ENCODE measurements at places on chromosomes 16 and 17.

GRCh38 chr16:30430428-30430970 lies 669 bp upstream of the DCTPP1 start:
- no peak for DNase-seq

- DNase-seq = no peak
Measured at GRCh38 chr17:1796800-1797199, 32.9 kb downstream of the SMYD4 start.

- DNase-seq = no peak
Measured at GRCh38 chr17:29590411-29591145, 1.1 kb upstream of the GIT1 start.

DNA sequence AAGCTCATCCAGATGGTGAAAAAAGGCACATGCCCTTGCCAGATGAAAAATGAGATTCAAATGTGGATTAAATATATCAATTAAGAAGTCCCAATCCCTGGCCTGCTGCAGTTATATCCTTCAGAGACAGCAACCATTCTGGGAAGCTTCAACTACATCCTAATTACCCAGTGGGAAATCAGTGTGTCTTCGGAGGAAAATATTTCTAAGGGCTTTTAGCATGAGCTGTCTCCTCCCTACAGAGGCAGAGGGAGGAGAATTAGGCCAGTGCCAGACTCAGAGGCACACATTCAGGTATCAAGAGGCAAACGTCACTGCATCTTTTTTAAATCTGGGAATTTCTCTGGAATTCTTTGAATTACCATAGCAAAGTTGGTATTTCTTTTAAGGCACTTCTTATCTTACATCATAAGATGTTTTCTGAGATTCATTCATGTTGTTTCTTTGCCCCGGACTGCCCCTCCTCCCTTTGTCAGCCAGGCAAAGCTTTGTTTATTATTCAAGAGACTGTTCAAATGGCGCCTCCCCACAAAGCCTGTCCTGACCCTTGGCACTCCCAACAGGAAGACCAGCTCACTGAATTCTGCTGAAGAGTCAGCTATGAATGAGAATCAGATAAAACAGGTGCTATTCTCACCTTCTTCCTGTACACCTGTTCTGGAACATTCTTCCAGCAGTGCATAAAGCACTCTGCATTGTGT lies 38.3 kb upstream of the SMPD3 start:
- DNase-seq = no peak

DNA sequence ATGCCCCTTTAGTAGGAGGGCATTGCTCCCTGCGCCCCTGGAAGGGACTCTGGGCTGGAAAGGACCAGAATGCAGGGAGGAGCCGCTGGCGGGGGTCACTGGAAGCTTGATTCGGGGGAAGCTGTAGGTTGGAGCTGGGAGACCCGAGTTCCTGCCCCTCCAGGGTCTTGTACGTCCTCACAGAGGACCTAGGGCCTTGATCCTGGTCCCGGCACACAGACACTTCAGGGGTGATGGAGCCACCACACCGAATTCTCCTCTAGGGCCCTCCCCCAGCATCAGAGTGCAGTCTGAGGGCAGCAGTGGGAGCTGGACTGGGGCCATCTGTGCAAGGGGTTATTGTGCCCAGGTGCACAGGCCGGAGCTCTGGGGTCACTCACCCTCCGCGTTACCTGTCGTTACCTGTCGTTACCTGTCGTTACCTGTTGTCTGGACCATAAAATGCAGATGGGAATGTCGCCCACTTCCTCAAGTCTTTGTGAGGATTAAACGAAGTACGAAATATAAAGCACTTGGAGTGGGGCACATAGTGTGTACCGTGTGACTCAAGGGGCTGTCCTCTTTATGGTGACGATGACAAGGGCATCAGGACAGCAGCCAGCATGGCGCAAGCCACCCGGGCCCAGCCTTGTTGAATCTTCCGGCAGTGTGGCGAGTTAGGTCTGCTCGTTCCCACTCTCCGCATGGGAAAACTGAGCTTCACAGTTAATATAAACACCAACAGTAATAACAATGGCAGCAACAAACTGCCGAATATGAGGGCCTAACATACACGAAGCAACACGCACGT lies 48.6 kb downstream of the CMIP start:
- DNase-seq = no peak

- DNase-seq = no peak
Measured at GRCh38 chr16:84785843-84786581, 33.8 kb upstream of the CRISPLD2 start.

- DNase-seq = no peak
Measured at GRCh38 chr17:73956595-73957465, 246.6 kb upstream of the RPL38 start.

DNA sequence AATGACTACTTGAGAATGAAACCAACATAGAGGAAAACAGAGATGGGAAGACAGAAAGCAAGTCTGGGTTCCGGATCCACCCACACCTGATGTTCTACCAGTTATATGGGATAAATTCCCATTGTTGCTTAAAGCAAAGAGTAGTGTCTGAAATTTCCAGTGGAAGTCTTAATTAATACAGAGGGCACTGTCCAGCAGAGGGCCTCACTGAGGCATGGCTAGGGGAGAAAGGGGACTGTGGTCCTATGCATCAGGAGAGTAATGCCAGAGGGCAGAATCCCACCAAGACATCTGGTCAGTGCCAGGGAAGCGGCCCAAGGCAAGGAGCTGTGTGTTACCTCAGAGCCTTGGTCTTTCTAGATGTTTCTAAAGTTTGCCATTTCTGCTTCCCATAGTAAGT lies 7.5 kb upstream of the UMOD start:
- no peak for DNase-seq

DNA sequence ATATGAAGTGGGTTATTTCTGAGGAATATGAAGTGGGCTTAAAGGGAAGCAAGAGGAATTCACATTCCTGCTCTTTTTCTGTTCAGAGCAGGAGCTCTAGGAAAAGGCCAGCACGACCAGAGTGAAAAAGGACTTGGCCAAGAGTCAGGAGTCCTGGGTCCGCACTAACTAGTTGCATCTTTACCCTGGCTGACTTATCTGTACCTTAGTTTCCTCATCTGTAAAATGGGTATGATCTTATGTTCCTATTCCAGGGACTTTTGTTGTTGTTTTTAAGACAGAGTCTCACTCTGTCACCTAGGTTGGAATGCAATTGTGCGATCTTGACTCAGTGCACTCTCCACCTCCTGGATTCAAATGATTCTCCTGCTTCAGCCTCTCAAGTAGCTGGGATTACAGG lies 52.5 kb downstream of the CNGB1 start:
- no peak for DNase-seq

DNA sequence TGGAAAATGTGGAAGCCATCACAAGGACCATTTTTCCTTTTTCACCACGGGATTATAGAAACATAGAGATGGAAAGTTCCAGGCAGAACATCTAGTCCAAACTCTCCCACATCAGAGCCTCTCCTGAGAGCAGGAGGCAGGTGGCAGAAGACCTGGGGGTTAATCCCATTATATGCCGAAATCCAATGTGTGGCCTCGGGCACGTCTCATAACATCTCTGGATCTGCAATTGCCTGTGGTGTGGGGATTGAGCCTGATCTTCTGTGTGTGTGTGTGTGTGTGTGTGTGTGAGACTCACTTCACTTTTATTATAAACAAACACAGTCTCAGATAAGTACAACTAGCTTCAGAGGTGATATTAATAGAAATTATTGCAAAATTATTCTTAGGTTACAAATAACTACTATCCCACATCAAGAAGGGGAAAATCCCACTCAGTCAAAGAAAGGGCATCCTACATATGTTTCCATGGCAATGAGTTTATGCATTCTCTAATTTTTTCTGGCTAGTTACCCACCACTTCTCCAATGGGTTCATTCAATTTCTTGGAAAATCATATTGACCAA lies 199.1 kb downstream of the FOXL1 start:
- no peak for DNase-seq

DNA sequence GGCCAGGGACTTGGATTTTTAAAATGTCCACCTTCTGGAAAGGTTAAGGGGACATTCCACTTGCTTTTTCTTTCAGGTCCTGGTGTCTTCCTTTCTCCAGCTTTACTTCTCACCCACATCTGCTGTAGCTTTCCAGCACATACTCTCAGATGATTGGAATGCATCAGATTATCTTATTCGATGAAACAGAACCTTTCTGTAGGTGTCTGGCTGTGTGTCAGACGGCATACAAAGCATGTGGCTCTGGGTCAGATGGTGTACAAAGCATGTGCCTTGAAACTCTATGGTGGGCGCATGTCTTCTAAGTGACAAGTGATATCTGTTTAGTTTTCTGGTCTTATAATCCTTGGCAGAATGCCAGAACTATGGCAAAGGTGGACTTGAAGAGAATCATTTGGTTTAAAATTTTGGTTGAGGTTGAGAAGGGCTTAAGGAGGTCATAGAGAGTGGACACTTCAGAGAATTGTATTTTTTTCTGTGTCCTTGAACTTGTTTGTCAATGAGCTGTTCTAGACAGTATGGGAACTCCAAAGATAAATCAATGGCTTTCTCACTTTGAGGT lies 125.3 kb downstream of the FTO start:
- DNase-seq = no peak

DNA sequence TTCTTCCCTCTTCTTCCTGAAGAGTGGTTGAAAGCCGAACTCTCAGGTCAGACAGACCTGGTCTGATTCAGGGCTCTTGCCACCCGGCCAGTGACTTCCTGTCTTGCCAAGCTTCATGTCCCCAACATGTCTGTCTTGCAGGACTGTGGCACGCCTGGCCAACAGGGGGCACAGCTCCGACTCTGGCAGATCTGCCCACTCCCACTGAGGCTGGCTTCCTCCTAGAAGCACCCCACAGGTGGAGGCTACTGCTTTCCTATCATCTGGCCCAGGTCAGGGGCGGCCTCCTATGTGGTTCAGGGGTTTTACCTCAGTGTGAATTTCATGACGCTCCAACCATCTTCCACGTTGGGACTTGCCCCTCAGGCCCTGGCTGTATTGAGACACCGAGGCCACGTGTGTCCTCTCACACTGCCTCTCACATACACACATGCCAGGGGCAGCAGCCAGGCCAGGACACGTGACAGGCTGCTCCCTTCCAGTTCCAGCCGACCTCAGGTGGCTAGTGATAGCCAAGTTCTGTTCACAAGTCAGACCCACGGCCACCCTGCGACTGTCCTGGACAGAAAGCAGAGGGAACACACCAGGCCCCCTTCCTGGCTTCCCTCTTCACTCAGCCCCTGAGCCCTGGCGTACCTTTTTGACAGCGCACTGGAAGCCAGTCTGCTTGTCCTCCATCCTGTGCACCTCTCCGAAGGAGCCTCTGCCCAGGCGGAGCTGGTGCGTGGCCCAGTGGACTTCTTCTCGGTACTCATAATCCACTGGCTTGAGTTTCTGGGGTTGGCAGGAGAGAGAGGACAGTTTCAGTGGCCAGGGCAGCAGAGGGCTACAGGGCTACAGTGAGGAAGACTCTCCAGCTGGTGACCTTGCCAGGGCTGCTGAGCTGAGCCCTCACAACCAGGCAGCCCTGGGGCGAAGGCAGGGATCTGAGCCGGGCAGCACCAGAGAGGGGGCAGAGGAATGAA lies 22.6 kb upstream of the SPATA32 start:
- no peak for DNase-seq

- no peak for DNase-seq
Measured at GRCh38 chr16:68786685-68787418, 49.8 kb downstream of the CDH1 start.

DNA sequence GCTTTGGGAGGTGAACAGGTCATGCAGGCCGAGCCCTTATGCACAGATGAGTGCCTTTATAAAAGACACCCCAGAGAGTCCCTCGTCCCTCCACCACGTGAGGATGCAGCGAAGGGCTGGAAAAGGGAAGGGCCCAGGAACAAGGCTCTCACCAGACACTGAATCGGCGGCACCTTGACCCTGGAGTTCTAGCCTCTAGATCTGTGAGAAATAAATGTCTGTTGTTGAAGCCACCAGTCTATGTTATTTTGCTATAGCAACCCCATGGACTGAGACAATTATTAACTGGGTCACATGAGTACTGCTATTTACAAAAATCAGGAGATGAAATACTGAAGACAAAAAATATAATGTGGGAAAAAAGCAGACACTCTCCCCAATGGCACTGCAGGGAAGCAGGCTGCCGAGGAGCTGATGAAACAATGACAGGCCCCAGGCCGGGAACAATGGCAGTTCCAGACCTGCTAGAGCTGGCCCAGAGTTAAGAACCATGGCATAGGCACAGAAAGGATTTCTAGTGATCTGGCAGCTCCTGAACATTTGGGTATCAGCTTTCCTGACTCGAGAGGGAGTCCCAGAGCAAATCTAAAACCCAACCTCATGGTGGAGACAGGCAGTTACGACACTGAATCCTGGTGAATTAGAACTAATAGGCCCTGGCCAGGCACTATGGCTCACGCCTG lies 17.8 kb upstream of the GGA2 start:
- DNase-seq = no peak

- DNase-seq = no peak
Measured at GRCh38 chr17:726271-726919, 6.0 kb upstream of the TLCD3A start.

GRCh38 chr16:56987692-56988091 lies 1.7 kb upstream of the NLRC5 start:
- no peak for DNase-seq

- no peak for DNase-seq
Measured at GRCh38 chr17:79670537-79671084, 59.8 kb upstream of the RBFOX3 start.

DNA sequence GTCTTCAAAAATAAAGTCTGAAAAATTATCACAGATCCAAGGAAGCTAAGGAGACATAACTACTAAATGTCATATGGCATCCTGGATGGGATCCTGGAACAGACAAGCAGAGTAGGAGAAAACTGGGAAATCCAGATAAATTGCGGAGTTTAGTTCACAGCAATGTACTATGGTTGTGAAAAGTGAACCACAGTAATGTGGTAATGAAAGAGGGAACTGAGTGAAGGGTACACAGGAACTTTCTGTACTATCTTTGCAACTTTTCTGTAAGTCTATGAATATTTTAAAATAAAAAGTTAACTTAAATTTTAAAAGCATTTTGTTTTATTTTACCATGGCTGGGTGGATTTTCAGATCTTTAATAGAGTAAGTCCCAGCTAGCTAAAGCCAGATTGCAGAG lies 16.3 kb downstream of the SLFN12L start:
- no peak for DNase-seq

DNA sequence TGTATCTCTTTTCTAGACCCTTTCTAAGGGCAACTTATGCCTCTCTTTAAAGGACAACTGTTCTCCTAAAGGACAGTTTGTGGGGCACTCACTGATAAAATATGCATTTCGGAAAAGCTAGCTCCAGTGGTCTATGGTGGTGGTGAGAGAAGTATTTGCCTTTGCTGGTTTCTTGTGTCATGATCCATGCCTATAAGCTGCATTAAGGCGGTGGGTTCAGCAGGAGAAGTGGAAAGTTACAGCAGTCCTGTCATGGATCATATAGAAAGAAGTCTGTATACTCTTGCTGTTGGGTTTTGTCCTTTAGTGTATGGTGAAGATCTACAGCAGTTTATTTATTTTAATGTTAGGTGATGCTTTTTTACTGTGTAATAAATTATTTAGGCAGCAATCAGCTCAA lies 563.9 kb upstream of the PSMD7 start:
- DNase-seq = no peak

GRCh38 chr16:89330177-89330856 lies 112.8 kb downstream of the ZNF778 start:
- no peak for DNase-seq

DNA sequence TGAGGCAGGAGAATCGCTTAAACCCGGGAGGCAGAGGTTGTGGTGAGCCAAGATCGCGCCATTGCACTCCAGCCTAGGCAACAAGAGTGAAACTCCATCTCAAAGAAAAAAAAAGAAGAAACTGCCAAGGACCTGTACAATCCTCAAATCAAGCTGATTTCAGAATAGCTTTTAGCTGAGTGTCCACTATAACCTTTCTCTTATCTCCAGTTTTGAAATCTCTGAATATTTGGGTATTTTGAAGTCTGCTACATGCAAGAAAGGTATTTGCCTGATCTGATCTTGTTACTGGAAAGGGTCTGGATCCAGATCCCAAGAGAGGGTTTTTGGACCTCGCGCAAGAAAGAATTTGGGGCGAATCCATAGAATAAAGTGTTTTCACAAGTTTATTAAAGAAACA lies 19.1 kb upstream of the ARL2BP start:
- DNase-seq = no peak

Measured in cortex of kidney (tissue), 1 donor.